Urothelium cell line (cell line): ENCODE measurements at places on chromosomes 3 and 15.

DNA sequence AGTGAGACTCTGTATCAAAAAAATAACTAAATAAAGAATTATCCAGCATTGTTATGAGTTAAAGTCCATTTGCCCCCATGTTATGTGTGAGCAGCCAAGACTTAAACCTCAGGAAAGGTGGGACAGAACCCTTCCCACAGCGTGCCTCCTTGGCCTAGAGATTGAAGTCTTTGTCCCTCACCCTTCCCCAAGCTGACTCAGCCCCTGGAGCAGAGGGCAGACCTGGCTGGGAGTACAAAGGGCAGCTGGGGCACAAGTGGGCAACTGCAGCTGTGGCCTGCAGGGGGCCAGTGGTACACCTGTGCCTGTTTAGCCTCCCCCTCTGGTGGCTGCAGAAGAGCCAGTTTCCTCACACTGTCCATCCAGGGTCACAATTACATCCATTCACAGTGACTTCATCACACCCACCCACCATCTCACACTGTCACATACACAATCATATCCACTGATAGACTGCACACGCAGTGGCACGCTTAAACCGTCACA, 940 bp upstream of the ACY1 start:
- peak; percentile 86 for DNase-seq

DNA sequence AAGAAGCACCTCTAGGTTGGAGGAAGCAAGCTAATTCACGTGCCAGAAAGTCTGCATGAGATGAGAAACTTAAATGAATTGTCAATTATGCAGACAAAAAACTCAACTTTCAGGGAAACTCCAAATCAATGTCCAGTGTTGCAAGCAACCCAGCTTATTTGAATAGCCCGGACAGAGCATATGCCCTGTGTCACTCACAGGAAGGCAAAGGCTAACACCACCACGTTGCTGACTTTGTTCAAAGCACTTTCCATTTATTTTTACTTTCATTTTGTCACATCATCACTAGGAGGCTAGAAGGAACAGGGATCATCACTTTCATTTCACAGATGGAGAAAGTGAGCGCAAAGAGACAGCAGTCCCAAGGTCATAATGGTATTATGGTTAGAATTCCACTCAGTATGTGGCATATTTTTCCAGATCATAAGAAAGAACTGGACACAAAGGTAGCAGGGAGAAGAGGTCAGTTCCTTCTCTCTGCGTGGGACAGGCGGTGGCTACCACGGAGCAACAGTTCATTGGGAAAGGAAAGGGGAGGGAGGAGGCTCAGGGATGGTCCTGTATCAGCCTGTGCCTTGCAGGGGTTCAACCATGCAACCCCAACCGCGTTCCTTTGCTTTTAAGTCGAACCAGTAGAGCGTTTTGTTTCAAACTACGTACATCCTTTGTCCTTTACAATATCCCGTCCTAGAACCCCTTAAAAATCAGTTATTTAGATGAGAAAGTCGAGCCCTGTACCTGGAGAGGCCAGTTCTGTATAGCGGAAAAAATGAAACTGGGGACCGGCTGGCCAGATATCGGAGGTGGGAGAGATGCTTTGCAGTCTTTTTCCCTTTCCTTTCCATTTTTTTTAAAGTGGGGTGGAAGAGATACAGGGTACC, 1.1 kb downstream of the HEG1 start:
- peak; percentile 50 for DNase-seq

- peak; percentile 20 for DNase-seq
Observed at GRCh38 chr15:94671858-94672532, 440.6 kb downstream of the MCTP2 start.

GRCh38 chr15:33154351-33155166, 40.0 kb downstream of the FMN1 start:
- peak; percentile 58 for DNase-seq
